ENCODE measurements at places on chromosomes 1 and 21.

DNA sequence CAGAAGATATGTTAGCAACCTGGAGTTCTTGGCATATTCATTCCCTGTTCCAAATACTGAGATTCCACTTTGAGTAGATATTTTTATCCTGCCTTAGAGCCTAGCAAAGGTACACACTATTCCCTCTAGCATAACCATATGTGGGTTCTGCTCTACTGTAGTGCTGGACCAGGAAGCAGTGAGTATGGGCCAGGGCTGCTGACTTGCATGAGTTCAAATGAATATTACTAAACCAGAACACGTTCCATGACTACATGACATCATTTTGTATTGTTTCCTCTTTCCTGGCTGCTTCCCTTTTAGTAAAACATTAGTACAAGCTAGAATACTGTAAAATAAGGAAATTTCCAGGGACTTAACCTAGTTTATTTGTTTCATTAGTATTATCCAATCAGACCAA, 41.1 kb downstream of the TNFSF18 start:
- DNase-seq = no peak

GRCh38 chr1:178933709-178934490, 63.0 kb upstream of the ANGPTL1 start:
- DNase-seq = no peak

DNA sequence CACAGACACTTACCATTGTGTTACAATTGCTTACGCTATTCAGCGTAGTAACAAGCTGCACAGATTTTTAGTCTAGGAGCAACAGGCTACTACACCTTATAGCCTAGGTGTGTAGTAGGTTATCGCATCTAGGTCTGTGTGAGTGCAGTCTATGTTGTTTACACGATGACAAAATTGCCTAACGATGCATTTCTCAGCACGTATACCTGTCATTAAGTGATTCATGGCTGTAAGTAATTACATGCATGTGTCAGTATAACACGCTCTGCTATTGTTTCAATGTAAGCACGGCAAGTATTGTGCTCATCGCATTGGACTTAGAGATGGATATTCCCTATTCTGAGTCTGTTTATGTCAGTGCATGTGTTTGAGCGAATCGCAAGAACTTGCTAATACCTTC, 15.7 kb upstream of the ZBTB18 start:
- DNase-seq = no peak

DNA sequence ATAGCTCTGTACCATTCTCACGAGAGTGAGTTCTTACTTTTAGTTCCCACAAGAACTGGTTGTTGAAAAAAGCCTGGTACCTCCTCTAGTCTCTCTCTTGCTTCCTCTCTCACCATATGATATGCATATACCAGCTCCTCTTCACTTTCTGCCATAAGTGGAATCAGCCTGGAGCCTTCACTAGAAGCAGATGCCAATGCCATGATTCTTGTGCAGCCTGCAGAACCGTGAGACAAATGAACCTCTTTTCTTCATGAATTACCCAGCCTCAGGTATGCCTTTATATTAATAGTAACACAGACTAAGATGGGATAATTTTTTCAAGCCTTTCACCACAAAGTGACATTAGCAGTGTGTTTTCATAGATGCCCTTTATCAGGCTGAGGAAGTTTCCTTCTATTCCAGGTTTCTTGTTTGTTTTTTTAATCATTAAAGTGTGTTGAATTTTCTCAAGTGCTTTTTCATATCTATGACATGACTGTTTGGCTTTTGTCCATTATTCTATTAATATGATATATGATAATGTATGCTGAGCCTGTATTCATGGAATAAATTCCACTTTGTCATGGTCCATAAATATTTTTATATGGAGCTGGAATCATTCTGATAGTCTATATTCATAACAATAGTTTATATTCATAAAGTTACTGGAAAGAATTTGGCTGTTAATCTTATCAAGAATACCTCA, 40.7 kb upstream of the C1orf185 start:
- DNase-seq = no peak

GRCh38 chr1:40014812-40015594, 25.5 kb upstream of the CAP1 start:
- DNase-seq = no peak

DNA sequence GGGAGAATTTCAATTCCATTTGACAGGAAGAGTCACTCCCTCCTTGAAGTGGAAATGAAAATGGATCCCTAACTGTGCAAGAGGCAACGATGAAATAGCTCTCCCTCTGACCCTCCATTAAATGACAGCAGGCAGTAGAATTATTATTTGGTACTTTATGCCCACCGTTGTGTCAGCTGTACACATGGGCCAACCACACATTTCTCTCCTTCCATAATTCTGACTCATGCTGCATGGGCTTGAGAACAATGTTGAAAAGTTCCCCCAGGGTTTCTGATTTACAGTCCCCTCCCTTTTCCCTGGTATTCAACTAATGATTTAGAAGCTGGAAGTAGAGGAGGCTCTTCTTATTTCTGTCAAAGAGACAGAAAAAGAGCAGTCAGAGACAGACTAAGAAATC, 103.5 kb downstream of the RGS7 start:
- no peak for DNase-seq

GRCh38 chr21:38817371-38818324, 11.9 kb downstream of the ETS2 start:
- DNase-seq = no peak
